Activated CD4-positive, alpha-beta T cell treated with anti-CD3 and anti-CD28 coated beads, Interleukin-10, Interleukin-2, amounts not matched to agents 100 ng/mL and 50 ng/mL, durations not matched to agents 16 hours and 8 hours (primary cell): ENCODE measurements at places on chromosomes 2 and 18.

GRCh38 chr2:76211991-76212985 is 501.6 kb upstream of the GCFC2 start:
- DNase-seq = no peak

- DNase-seq = no peak
These were observed 88.8 kb downstream of the INHBB start for GRCh38 chr2:120434492-120435308.

- no peak for DNase-seq
These were observed 3.3 kb downstream of the SLC9A2 start for GRCh38 chr2:102622646-102623045.

GRCh38 chr2:23850564-23851256 is 76.2 kb downstream of the ATAD2B start:
- DNase-seq = no peak

GRCh38 chr2:173076581-173077345 is 1.1 kb downstream of the MAP3K20 start:
- DNase-seq = peak; percentile 38

- DNase-seq = no peak
These were observed 256.9 kb upstream of the DPP10 start for GRCh38 chr2:114185501-114185900.

DNA sequence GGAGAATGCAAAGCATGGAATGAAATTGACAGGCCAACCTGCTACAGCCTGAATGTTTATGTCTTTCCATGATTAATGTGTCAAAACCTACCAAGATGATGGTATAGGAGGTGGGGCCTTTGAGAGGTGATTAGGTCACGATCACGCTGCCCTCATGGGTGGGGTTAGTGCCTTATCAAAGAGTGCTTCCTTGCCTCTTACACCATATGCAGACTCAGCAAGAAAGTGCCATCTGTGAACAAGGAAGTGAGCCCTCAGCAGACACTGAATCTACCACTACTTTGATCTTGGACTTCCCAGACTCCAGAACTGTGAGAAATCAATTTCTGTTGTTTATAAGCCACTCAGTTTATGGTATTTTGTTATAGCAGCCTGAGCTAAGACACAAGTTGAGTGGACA is 147.5 kb upstream of the BCL2L11 start:
- DNase-seq = no peak

- DNase-seq = peak; percentile 21
These were observed 90.3 kb upstream of the MAP3K20 start for GRCh38 chr2:172985139-172985892.

DNA sequence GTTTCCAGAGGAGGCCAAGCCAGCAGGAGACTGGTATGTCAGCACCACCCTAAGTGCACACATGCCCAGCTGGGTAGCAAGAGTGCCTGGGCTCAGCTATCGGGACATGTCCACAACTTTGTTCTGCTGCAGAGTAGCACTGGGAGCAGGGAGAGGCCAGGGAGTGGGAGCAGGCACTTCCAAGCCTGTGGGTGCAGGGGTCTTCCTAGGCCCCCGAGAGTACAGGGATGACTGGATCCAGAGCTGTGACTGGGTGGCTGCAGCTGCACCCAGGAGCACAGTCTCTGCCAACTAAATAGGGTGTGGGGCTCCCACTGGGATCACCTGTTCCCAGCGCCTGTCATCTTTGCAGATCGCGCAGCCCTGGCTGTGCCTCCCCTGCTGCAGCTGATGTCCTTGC is 256.0 kb upstream of the HNMT start:
- no peak for DNase-seq

DNA sequence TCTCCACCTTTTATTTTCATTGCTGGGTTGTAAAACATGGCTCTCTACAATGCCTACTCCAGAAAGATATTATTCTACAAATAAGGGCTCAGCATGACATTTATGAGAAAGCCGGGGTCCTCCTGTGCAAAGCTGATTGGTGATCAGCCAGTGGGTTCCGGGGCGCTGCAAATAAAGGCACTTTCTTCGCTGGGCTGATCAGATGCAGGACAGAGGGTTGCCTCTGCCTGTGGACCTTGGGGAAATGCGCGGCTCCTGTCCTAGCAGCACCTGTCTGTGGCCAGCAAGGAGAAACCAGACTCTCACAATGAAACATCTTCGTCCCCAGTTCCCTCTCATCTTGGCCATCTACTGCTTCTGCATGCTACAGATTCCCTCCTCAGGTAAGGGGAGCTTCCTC is at the start of gene NMS:
NMS (plus strand) TSS at position 301 of the 400 bp plus-strand sequence; CDS start at position 308, 7 bp downstream.
- DNase-seq = no peak

DNA sequence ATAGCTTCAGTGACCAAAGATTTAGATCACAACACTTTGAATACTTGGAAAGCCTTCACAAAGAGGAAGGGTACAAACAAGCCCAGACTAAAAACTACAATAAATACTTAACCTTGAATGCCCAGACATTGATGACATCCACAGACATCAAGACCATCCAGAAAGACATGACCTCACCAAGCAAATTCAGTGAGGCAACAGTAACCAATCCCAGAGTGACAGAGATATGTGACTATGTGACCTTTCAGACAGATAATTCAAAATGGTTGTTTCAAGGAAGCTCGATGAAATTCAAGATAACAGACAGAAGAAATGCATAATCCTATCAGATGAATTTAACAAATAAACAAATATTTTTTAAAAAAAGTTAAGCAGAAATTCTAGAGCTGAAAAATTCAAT is 19.9 kb upstream of the EVA1A start:
- DNase-seq = no peak

DNA sequence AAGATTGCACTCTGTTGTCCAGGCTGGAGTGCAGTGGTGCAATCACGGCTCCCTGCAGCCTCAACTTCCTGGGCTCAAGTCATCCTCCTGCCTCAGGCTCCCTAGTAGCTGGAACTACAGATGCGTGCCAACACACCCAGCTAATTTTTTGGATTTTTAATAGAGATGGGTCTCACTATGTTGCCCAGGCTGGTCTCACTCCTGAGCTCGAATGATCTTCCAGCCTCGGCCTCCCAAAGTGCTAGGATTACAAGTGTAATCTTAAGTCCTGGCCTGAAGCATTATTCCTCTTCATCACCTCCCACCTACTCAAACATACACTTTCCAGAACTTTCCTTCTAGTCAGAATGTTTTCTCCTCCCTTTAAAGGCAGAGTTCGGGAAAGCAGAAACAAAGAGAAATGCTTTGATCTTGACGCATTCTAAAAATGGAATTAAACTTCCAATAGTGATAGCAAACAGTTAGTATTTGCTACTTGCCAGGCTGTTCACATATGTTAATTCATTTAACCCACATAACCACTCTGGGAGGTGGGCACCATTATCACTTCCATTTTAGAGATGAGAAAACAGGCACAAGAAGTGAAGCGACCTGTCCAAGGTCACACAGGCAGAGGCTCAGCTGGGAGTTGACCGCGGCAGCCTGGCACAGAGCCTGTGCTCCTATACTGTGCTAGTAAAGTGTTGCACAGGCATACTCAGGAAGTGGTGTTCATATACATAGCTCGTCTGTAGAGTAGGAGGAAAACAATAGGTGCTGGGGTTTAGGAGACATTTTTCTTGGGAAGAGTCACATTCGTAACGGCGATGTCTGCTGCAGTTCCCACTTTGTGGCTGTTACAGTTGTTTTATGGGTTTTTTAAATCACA is 24.6 kb downstream of the TEX44 start:
- DNase-seq = no peak

DNA sequence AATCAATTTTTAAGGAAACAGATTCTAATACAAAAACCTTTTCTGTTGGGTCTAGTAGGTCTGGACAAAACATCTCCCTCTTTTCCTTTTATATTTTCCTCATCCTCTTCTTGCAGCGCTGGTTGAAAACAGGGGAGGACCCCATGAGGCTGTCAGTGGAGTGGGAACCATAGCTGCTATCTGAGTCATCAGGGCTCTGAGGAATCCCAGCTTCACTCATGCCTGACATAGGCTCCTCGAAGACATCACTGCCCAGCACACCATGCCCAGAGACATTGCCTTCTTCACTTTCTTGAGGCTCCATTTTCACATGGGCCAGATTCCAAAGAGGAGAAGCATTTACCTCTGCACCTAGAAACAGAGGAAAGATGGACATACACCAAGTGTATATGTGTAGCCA is 10.0 kb downstream of the SUPT7L start:
- DNase-seq = no peak

- no peak for DNase-seq
These were observed 18.0 kb downstream of the LRP1B start for GRCh38 chr2:142112757-142113221.

DNA sequence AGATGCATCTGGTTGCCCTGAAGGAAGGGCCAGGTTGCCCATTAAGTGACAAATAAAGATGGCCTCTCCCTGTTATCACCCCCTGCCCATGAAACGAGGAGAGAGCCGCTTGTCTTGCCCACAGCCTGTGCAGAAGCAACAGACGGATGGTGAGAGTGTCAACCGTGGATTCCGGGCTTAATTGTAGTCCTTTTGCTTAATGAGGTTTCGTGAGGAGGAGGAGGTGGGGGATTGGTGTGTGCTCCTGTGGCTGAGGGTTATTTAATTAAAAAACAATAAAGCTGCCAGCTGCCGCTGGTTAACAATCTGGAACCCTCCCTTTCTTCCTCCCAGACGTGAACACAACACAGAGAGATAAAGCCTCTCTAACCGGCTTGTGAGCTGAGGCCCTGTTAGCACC is 188.0 kb upstream of the PARD3B start:
- DNase-seq = no peak

- no peak for DNase-seq
These were observed 12.6 kb downstream of the SCN3A start for GRCh38 chr2:165191096-165191728.

GRCh38 chr18:22271030-22271429 is 101.6 kb downstream of the GATA6 start:
- no peak for DNase-seq

DNA sequence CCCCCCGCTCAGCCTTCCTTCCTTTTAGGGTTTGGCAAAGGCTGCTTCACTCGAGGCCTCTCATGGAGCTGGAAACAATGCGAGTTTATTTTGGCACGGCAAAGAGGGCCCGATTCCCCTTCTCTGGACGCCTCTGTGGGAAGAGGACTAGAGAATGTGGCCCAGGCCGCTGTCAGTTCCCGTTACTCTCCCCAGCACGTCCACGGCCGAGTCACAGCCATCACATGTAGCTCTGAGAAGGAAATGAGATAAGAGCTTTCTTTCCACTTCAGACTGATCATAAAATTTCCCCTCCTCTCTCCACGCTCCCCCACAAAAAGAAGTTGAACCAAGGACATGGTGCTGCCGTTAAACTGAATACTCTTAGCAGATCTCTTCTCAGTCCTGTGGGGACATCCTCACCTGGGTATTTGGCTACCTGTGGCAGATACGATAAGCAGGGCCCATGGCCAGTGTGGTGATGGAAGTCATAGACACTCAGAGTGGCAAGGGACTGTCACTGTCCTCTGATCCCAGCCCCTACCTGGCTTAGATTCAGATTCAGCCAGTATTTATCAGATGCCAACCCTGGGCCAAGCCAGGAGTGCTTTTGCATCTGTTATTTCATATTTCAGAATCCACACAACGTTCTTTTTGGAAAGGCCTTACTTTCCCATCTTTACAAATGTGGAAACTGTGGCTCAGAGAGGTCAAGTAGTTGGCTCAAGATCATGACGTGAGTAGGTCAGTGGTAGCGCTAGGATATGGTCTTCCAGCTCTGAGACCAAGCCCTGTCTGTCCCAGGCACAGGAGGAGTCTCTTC is 101.2 kb downstream of the MCFD2 start:
- no peak for DNase-seq

GRCh38 chr18:24380163-24380747 is 17.4 kb downstream of the OSBPL1A start:
- no peak for DNase-seq

- no peak for DNase-seq
These were observed 67.3 kb upstream of the ACAA2 start for GRCh38 chr18:49880661-49881060.

GRCh38 chr2:109322641-109323040 is 193.6 kb downstream of the SH3RF3 start:
- DNase-seq = no peak

DNA sequence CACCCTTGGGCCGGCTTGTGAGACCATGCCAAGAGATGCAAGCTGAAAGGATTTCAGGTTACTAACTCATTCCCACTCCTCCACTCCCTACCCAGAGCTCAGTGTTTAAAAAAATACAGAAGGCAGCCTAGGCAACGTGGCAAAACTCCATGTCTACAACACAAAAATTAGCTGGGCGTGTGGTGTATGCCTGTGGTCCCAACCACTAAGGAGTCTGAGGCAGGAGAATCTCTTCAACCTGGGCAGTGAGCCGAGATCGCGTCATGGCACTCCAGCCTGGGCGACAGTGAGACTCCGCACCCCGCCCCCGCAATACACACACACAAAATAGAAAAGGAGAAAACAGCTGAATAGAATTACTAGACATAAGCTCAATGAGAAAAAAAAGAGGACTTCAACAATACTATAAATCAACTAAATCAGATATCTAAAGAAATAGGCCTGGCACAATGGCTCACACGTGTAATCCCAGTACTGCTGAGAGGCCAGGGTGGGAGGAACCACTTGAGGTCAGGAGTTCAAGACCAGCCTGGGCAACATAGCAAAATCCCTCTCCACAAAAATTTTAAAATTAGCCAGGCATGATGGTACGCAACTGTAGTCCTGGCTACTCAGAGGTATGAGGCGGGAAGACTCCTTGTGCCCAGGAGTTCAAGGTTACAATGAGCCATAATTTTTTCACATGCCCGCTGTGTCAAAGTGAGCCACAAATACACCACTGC is 10.1 kb downstream of the IWS1 start:
- DNase-seq = no peak

GRCh38 chr2:32732912-32733472 is 105.1 kb downstream of the TTC27 start:
- no peak for DNase-seq

DNA sequence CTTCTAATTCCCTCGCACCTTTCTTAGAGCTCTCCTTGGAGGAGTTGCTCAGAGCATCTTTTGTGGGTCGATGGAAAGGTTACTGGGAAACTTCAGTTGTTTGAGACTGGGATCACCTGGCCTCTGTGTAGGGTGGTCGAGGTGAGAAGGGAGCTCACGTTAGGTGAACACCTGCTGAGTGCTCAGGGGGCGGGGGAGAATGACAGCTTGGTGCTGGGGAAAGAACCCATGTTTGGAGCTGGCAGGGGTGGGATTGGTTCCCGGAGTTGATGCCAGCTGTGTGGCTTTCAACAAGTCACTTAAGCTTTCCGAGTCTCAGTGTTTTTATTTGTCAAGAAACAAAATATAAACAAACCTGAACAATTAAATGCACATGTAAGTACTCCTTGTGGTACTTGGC is 122.3 kb downstream of the GLI2 start:
- no peak for DNase-seq

DNA sequence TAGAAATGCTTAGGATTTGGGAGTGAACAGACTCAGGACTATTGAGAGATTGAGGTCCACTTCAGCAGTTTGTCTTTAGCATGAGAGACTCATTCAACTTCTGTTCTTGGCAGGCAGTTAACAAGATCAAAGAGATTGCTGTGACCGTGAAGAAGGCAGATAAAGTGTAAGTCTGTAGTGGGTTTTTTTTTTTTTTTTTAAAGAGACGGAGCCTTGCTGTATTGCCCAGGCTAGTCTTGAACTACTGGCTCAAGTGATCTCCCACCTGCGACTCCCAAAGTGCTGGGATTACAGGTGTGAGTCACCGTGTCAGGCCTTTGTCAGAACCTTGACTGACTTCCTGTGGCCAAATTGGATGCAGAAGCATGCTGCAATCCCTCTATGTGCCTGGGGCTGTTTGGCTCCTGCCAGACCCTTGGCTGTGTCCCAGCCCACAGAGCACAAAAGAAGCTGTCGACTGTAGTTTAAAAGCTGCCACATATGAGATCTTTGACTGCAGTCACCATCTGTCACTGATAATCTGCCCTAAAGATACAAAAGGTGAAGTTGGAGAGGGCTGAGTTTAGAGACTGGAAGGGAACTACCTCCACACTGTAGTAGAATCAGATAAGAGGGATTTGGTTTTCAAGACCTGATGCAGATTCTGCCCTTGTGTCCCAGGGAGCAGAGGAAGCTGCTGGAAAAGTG is 9.9 kb downstream of the CCT7 start:
- DNase-seq = no peak
